ENCODE measurements at places on chromosomes 11 and 22.

DNA sequence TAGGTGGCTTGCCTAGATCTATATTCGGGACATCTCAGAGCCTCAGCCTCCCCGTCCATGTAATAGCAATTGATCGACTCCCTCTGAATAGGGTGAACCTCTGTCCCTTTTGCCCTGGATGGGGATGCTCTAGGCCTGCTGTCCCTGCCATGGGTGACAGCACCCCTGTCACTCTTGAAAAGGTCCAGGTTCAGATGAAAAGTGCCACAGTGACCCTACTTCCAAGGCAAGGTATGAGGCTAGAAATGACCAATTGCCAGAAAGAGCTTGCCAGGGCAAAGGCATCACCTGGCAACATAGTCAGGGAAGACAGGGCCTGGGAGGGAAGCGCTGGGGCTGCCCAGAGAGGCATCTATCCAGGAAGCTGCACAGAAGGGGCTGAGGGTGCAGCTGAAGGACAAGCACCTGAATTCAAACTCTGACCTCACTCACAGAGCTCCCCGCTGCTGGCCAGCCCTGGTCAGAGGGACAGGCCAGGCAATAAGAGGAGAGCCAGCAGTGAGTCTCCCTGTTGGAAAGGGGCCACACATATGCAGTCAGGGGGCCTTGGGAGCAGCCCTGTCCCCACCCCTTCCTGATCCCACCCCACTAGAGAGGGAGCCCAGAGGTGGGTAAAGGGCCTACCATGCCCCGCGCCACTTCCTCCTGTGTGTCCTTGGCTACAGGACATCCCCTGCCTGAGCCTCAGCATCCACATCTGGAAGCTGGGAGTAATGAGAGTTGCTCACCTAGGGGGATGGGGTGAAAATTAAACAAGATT lies 9.0 kb upstream of the APOBEC3A start:
- DNase-seq: no peak

DNA sequence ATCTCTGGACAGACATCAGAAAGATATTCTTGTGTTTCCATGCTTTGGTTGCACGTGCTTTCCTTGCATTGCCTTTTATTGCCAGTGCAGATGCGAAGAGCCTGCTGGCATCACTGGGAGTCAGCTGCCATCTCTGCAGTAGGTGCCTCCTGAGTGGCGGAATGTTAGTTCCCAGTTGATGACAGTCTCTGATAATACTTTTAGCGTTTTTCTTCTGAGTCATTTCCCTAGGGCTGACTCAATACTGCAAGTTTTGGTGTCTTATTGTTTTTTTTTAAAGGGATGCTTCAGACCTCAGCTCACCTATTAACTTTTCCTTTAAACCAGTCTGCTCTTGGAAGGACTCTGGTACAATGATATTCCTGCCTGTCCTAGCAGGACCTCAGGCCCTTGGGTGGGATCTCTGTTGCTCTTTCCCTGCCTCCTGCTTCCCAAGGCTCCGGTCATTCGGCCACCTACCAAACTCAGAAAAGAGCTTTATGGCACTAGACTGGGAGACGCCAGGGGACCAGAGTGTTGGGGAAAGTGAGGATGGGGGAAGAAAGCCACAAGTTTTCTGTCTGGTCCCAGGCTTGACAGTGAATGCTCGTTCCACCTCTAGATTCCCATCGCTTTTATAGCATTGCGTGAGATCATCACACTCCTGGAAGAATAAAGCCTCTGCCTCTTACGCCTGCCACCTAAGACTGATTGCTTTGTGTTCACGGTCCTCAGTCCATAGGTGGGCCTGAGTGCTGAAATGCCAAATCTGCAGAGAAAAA lies 308.7 kb downstream of the DDX10 start:
- no peak for DNase-seq

DNA sequence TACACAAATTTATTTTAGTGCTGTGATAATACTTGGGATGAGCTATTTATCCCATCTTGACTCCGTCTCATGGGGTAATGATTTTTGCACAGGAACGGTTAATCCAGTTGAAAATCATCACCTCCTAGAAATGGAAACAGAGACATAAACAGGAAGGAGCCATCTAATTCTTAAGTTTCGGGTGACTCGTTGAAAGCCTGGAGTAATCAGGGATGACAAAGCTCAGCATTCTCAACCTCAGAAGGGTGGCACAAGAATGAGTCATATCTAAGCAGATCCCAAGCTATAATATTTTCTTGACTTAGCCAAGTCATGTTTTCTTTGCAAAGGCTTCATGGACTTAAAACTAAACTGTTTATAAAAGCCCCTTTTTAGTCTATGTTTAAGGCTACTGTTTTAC lies 280.8 kb upstream of the CCDC90B start:
- no peak for DNase-seq

DNA sequence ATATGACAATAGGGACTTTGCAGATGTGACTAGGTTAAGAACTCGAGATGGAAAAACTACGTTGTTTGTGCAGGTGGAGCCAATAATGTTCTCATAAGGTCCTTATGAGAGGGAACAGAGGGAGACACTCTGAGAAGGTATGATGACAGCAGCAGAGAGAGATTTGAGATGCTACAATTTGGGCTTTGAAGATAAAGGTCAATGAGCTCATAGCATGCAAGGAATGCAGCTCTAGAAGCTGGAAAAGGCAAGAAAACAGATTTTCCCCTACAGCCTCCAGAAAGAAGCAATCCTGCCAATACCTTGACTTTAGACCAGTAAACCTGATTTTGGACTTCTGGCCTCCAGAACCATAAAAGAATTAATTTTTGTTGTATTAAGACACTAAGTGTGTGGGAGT lies 21.1 kb downstream of the FAM76B start:
- no peak for DNase-seq

DNA sequence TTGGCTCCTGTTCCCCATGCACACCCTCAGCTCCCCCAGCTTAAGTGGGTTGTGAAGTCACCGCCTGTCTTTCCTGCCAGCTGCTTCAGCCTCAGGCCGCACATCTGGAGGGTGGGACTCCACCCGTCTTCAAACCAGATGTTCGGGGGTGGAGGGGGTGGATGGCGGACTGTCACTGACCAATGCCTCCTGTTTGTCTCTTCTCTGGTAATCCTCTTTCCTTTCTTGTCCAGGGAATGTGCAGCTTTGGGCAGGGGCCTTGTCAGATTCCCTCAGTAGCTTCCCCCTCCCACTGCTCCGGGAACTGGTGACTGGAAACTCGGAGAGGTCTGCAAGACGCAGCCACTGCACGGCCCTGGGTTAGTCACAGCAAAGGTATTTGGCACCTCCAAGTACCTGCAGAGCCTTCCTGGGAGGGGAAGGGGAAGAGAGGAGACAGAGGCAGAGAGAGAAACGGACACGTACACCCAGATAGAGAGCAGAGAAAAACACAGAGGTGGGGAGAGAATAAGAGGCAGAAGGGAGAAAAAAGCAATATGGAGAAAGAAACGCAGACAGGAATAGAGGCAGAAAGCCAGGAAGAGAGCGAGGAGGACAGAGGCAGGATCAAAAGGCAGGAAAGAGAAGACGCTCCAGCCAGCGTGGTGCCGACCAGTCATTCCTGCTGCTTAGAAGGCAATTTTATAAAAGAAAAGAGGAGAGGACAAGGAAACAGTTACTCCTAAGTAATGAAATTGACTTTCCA lies 56.1 kb upstream of the TIMP3 start:
- DNase-seq: no peak

- DNase-seq: no peak
These were observed 435.6 kb upstream of the LRRC4C start for GRCh38 chr11:41895081-41895480.

DNA sequence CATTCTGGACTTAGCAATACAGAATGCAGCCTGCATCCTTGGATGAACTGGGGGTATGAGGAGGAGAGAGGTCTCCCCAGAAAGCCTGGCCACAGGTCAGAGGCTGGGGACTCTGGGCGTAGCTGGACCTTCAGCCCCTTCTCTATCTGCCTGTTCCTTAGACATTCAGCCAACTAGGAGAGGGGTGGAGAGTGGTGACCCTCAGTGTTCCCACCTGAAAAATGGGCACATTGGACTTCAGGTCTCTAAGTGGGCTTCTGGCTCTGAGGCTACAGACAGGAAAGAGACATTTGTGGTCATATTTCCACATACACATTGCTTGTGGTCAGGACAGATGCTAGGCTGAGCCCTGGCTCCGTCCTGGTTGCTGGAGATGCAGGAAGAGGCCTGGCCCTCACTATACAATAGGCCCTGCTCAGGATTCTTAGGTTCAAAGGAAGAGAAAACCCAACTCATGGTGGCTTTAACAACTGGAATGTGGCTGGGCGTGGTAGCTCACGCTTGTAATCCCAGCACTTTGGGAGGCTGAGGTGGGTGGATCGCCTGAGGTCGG lies 30.1 kb upstream of the CBX7 start:
- no peak for DNase-seq

DNA sequence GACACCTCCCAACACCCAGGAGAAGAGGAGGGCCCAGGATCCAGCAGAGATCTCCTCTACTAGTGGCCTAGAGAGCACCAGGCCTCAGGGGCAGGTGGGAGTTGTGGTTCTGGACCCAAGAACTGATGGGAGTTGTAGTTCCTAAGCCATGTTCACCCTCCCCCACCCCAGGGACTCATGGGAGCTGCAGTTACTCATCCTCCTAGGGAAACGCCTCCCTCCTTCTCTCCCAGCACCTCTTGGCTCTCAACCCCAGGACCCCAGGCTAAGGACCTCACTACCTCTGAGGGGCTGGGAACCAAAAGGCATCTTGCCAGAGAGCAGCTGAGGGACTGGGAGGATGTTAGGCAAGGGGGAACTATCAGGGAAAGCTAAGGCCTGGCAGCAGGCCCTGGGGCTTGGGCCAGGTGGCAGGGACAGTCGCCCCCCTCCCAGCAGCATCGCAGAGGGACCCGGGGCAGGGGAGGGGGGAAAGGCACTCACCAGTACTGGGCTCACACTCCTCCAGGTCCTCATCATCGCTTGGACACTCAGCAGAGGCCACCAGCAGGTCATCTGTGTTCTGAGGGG lies 28.9 kb downstream of the SLC22A12 start:
- DNase-seq: no peak

GRCh38 chr11:69637941-69638871 lies 2.8 kb upstream of the CCND1 start:
- no peak for DNase-seq

GRCh38 chr22:20273758-20274181 lies 5.7 kb upstream of the RTN4R start:
- no peak for DNase-seq

GRCh38 chr22:50621356-50621880 lies 6.5 kb downstream of the ARSA start:
- no peak for DNase-seq

- no peak for DNase-seq
These were observed 5.4 kb downstream of the FJX1 start for GRCh38 chr11:35623621-35624168.

- no peak for DNase-seq
These were observed 323.3 kb upstream of the ZC3H12C start for GRCh38 chr11:109769858-109770257.

- DNase-seq: no peak
These were observed 26.7 kb downstream of the INTS4 start for GRCh38 chr11:77967753-77968152.

- no peak for DNase-seq
These were observed 32.9 kb downstream of the BMAL1 start for GRCh38 chr11:13310443-13310842.

- no peak for DNase-seq
These were observed 4.8 kb upstream of the TRABD start for GRCh38 chr22:50180727-50181521.

DNA sequence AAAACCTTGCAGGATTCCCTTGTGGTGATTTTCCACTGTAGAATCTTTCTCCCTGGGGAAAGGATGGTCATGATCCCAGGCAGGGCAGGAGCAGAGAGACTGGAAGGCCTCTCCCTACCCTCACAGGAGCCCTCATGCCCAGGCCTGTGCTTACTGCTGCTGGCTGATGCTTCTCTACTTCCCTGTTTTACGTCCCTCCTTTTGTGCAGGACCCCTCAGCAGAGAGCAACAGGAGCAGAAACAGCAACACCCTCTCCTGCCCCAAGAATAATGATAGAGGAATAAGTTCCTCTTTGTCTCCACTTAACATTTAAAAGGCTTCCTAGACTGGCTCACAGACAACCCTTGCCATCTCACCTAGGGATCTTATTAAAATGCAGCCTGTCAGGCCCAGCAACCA lies 3.6 kb downstream of the ISX start:
- DNase-seq: no peak

DNA sequence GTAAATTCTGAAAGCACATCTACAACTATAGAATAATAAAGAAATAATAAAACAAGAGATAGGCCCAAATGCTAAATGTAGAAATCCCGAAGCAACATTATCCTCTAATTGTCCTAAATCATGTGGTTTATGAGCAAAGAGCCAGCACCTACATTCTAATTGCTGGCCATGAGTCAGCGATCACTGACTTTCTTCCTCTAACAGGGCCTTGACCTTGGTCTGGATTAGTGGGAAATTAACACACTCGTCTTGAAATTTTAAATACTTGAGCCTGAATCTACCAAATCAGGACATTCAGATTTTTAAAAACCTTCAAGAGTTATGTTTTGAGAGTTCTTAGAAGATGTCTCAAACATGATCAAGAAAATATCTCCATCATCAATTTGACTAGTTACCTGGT lies 727.6 kb downstream of the METTL15 start:
- DNase-seq: no peak

GRCh38 chr11:27291954-27292636 lies 70.9 kb downstream of the CCDC34 start:
- no peak for DNase-seq

DNA sequence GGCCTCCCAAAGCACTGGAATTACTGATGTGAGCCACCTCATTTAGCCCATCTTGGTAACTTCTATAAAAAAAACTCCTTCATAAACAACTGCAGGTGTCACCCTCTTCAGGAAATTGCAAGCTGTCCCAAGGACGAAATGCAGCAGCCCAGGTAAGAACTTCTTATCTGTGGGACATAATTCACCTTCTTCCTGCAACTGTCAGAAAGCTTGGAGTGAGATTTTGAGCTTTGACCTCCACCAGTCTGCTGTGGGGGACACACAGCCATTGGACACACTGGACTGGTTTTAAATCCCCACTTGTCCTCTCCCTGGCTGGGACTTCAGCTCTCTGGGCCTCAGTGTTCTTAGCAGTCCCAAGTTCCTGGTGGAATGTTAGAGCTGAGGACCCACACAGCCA lies 368.5 kb downstream of the MN1 start:
- DNase-seq: no peak

- DNase-seq: no peak
These were observed 16.6 kb downstream of the ARHGEF17 start for GRCh38 chr11:73324665-73325035.

- no peak for DNase-seq
These were observed 433.2 kb downstream of the SOX6 start for GRCh38 chr11:15923183-15923582.

GRCh38 chr22:21457023-21457787 lies 10.0 kb upstream of the TMEM191C start:
- DNase-seq: no peak
